ENCODE measurements at places on chromosomes 7 and 10.
A peak's percentile ranks its signal among the peaks of the same experiment; 100 is the strongest.

DNA sequence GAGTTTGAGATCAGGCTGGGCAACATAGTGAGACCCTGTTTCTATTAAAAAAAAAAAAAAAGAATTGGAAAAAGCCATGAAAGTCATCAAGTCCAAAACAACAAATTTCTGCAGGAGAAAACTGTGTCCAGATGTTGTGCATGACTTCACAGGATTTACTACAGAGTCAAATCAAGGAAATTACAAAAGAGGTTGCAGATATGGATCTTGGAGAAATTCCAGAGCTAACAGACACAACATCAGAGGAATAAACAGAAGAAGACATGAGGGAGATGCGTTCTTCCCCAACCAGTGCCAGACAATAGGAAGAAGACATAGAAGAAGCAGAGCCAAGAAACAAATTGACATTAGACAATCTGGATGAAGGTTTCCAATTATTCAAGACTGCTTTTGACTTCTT lies 24.3 kb upstream of the KCNIP2 start:
- no peak for DNase-seq

DNA sequence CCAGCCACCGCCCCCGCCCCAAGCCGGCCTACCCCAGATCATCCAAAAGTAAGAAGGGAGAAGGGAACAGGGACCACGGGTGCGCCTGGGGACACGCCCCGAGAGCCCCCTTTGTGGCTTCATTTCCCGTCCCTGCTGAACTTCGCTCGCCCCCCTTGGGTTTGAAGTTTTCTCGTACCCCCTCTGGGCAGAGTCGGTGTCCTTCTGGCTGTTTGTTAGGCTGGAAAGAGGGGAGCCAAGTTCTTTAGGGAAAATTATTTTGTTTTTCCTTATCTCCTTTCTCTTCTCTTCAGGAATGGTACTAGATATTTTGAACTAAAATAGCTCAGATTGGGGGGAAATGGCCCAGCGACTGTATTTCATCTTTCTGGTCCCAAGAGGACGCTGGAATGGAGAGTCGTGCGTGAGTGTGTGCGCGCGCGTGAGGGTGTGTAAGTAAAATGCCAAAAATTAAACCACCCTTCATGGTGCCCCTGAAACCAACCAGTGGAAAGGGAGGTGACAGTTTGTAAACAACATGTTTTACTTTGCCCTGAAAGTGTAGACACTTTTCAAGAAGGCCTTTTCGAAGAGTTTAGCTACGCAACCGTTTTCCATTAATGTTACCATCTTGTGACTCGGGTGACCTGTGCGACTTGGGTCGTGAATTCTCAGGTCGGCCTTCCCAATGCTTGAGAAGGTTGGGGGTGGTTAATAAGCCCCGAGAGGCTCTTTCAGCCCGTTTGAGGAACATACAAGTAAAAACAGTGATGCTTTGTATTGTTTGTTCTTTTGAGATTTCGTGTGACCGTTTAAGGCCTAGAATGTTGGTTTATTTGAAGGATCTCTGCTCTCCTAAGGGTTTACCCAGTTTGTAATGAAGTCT lies 694 bp downstream of the RBM20 start:
- peak; percentile 26 for DNase-seq

GRCh38 chr10:119274519-119275045 lies 67.2 kb downstream of the GRK5 start:
- DNase-seq: no peak

DNA sequence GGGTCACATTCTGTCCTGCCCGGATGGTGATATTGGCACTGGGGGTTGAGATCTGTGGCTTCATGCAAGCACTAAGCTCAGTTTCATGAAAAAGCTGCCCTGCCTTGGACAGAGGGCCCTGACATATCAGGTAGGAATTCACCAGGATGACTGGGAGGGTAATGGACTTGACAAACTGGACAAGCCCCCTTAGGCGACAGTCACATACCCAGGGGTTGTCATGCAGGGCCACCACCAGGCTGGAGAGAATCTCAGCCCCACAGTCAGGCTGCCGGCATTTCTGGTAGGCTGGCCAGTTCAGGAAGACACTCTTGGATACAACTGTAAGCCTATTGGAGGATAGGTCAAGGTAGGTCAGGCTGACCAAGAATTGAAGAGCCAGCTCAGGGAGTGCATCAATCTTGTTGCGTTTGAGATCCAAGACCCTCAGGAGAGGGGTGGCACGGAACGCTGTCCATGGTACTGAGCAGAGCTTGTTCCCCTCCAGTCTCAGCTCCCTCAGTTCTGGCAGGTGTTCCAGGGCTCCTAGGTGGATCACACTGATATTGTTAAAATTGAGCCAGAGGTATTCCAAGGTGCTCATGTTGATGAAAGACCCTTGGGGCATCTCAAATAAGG lies 824 bp downstream of the LRIT2 start:
- DNase-seq: no peak

DNA sequence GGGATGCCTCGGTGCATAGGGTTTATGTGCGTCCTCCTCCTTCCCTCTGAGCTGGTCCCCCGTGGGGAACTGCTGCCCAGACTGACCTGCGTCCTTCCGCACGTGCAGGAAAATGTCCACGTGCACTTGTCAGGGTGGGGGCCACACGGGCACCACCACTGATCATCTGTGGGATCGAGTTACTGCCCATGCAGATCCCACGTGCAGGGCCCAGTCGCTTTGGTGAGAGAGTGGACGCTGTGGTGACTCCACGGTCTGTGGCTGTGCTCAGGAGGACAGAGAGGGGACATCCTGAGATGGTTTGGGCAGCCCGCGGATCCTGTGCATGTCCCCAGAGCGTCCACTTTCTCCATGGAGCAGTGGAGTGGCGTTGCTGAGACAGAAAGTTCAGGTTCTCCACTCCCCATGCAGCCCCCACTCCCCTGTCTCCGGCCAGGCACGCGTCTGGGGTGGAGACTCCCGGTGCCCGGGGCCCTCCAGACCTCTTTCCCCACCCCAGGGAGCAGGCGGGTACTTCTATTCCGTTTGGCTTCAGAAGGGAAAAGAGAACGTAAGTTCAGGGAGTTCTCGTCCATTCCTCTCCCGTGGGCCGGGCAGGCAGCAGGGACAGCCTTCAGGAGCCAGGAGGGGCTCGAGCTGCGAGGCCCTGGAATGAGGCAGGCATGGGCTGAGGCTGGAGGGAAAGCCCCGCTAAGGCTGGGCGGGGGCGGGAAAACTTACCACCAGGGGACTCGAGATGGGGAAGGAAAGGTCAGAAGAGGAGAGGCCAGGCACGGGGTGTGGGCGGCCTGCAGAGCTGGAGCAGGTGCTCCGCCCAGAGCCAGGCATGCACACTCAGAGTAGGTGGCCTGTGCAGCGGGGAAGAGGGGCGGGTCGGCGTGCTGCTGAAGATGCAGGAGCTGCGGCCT lies 59.9 kb downstream of the EGFR start:
- no peak for DNase-seq

DNA sequence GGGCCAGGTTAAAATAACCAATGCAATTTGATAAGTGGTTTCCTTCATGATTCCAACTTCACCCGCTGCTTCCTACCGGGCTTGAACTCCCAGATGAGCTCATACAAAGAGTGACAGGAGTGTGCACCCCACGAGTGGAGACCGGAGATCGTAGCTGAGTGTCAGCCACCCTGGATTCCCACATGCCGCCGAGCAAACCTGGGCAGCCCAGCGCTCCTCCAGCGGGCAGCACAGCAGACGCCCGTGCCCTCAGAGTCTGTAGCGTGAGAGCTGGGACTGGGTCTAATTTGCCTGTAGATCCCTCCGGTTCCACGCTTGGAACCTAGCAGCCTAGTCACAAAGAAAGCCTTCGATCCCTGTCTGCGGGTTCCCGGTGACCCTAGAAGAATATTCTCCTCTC lies 476.1 kb upstream of the MGMT start:
- DNase-seq: no peak

- DNase-seq: no peak
Observed at GRCh38 chr7:108014747-108015682, 12.1 kb upstream of the LAMB1 start.

DNA sequence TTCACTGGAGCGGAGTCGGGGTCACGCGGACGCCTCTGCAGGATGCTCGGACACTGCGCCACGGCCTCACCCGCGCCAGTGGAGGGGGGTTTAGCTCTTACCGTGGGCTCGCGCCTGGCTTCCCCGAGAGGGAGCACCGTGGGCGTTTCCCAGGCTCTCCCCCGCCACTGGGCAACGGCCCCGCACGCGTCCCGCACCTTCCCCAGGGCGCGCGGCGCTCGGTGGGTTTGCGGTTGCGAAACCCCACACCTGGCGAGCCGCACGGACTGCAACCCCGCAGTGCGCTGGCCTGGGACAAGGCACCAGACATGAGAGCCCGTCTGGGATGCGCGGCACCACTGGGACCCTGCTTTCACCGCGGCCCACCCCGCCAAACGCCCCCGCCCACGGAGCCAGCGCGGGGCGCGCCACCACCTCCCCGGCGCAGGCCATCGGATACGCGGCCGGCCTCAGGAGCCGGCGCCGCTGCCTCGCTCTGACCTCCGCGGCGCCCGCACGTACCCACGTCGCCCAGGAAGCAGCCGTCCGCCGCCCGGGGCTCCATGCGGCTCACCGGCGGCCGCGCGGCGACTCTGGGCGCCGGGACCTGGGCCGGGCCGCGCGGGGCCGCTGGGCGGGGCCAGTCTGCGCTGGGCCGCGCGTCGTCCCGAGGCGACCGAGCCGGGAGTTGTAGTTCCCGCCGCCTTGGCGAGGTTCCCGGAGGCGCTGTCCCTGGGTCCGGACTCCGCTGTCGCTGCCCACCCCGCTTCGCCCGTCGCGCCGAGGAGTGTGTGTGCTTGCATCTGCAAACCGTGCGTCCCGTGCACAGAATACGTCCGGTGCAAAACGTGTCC lies at the start of gene ASB13:
TSS of gene ASB13 (minus strand) at position 588 of the 833 bp plus-strand sequence. CDS start at position 544, 44 bp downstream.
- DNase-seq: no peak

DNA sequence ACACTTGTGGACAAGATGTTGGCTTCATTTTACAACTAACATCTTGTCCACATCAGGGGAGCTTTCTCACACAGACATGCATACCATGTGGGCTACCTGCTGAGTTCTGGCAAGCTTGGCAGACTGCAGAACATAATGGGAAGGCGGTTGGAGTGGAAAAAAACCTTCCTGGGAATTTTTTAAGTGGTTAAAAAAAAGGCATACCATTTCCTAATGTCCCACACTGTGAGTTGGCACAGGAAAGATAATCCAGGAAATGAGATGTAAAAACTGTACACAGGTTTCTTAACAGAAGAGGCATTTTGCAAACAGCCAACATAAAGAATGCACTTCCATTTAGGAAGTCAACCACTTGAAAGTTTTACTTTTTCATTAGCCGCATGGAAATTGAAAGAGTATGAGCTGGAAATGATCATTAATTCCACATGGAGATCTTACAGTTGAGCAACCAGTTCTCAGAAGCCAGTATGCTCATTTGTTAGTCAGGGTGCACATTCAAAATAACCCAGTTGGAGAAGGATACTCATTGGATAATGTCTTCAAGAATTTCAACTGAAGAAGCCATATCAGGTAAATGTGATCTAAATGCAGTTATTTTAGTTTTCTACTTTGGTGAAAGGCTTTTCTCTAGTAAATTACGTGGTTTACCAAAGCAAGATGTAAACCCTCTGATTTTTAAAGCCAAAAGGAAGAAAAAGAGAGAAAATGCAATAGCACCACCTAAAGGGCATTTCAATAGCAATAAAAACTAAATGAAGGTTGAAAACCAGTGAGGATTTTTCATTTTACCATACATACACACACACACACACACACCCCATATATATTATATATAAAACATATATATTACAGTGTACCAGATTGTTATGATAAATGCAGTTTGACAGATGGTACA lies 194.0 kb downstream of the TAX1BP1 start:
- DNase-seq: peak; percentile 8

DNA sequence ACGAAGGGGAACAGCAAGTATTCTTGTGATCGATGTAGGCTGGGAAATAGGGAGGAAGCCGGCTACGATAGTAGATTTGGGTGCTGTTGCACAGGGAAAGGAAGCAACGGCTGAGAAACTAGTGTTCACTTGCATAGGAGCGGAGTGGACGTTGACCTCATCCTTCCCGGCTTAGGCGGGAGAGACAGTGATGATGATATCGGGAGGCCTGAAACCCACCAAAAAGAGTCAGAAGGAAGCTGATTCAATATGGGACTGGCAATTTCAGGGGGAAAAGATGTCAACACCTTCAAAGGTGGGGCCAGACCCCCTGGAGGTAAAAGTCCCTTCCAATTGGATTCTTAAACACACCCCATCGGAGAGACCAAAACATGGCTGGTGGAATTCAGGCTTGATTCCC lies 61.3 kb downstream of the CARD11 start:
- no peak for DNase-seq

GRCh38 chr10:75982611-75983369 lies 551.4 kb downstream of the LRMDA start:
- DNase-seq: no peak

DNA sequence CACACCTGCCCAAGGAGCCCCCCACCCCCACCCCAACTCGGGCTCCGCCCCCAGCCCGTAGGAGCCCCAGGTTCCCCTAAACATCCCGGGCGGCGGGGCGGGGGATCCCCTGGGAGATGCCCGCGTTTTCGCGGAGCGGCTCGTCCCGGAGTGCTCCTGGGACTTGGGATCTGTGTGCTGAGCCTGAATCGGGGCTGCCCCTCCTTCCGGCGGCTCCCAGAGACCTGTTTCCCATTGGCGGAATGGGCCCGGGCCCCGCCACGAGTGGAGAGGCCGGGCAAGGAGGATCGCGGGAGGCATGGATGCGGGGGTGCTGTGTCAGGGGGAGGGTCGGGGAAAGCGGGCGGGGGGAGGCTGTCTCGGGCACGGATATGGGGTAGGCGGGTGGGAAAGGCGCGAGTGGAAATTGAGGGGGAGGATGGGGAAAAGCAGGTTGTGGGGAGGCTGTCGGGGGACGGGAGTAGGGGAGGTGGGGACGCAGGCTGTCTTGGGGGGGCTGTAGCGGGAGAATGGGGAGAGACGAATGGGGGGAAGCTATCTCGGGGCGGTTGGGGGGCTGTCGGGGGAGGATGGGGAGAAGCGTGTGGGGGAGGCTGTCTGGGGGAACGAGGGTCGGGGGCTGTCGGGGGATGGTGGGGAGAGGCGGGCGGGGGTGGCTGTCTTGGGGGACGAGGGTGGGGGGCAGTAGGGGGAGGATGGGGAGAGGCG lies 572 bp upstream of the BHLHA15 start:
- DNase-seq: no peak

DNA sequence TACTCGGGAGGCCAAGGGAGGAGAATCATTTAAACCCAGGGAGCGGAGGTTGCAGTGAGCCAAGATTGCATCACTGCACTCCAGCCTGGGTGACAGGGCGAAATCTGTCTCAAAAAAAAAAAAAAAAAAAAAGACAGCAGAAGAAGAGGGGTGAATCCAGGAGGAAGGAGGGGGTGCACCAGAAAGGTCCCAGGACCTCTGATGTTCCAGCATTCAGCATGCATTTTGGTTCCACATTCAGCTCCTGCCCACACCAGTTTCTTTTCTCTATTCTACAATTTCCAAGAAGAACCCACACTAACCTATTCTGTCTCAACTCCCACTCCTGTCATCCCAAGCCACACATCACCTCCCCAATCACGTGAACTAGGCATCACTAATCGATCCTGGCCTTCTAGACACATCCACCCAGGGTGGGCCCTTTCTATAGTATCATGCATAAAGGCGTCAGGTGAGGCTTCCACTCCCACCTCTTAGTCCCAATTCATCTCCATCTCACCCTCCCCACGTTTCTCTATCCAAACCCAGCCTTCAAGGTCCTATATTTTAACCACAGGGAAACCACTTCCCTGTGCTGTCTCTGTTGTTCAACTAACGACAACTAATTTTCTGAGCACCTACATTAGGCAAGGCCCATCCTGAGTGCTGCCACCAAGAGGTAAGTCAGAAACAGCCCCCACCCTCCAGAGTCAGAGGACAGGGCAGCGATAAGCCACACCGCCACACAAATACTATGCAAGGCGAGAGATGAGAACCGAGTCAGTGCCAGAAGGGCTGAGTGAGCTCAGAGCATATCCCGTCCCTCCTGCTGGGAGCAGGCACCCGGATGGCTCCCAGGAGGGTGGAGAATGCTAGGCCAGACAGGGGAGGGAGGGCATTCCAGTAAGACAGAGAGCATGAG lies 2.2 kb downstream of the ANXA11 start:
- DNase-seq: peak; percentile 70
